GM20000 (cell line): ENCODE measurements at places on chromosomes 11 and 22.
A peak's percentile ranks its signal among the peaks of the same experiment; 100 is the strongest.

- DNase-seq, result no peak
Observed at GRCh38 chr11:83158965-83159901, 2.3 kb downstream of the PCF11 start.

DNA sequence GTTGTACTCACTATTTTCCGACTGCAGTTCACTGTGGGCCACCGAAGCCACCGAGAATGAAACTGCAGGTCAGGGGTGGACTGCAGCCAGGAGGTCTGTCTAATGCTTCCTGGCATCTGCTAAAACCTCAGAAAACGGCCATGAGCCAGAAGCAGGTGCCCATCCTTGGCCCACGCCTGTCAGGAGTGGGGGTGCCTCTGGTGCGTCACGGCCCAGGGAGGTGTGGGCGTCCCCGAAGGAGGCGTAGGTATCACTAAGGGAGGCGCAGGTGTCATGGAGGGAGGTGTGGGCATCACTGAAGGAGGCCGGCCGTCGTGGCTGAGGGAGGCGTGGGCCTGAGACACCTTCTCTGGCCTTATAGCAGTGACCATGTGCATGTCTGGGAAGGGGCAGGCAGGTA, 456.2 kb downstream of the TBC1D22A start:
- DNase-seq, result no peak

DNA sequence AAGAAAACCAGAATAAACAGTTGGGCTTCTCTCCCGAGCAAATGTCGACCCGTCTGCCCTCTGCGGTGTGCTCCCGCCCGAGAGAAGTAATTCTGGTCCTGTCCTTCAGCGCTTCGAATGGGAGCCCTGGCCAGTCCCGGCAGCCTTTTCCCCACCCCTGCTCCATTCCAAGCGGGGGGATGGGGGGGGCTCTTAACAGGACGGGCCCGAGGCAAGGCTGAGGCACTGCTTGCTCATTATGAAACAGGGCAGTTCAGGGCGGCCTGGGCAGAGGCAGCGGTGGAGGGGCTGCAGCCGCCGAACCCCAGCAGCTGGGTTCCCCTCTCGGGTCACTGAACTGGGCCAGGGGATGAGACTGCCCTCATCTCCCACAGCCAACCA, 9.1 kb downstream of the BACE1-AS start:
- no peak for DNase-seq

DNA sequence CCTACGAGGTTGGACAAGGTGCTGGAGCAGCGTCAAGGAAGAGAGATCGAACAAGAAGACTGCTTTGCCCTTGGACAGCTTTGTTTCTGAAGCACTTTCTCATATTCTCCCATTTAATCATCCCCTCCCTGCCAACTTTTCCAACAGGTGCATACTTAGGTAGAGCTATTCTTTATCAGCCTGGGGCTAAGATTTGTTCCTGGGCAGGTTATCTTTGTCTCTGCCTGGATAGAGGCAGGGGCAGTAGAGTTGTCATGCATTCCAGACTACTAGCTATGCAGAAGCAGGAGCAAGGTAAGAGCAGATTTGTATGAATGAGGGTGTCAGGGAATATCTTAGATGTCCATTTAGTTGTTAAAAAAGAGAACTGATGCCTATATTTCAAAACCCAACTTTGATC, 82.3 kb downstream of the PTPRJ start:
- DNase-seq, result no peak

GRCh38 chr22:27499121-27499520, 302.4 kb downstream of the MN1 start:
- no peak for DNase-seq

DNA sequence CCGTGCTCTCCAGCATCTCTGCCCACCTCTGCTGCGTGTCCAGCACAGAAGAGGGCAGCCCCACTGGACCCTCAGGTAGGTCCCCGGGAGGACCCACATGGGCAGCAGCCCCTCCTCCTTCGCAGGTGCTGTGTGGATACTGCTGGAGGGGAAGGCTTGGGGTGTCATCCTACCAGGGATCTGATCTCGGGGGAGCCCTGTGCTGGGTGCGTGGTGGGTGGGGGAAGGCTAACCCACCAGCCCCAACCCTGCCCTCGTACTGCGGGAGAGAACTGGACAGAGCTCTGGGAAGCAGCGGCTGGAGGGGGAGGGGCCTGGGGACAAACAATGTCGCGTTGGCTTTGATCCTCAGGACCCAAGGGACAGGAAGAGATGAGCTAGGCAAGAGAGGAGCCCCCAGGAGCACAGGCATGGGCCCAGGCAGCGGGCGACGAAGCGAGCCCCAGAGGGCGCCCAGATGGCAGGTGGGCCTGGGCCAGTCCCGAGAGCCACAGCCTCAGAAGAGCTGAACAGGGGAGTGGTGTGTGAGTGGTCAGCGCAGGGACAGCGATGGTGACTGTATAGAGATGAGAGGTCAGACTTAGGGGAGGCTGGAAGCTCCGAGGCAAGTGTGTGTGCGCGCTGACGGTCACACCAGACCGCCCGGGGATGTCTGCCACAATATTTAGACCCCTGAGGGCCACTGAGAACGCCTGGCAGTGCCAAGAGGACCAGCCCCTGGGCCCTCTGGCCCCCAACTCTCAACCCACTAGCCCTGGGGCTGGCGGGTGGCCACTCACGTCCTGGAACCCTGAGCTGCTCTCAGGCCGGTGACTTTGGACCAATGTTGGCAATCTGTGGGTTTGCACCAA, 1.4 kb upstream of the PIM3 start:
- no peak for DNase-seq

GRCh38 chr22:47237890-47238480, 475.5 kb downstream of the TBC1D22A start:
- no peak for DNase-seq

- no peak for DNase-seq
Observed at GRCh38 chr22:17951315-17951714, 73.0 kb downstream of the MICAL3 start.

- no peak for DNase-seq
Observed at GRCh38 chr11:85531191-85531897, 95.8 kb downstream of the DLG2 start.

DNA sequence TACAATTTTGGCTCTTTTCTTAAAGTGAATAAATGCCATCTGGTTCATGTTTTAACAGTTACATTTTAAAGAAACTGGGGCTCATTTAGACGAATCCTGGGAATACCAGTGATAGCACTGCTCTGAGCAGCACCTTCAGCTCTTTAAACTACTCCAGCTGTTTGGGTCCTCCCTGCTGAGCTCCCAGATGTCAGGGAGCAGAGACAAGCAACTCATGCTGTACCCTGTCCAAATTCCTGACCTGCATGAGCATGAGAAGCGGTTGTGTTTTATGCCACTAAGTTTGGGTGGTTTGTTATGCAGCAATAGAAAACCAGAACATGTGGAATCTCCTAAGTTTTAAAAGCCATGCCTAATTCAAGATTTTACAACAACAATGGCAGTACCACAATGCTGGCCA, 90.0 kb downstream of the FDX1 start:
- no peak for DNase-seq

DNA sequence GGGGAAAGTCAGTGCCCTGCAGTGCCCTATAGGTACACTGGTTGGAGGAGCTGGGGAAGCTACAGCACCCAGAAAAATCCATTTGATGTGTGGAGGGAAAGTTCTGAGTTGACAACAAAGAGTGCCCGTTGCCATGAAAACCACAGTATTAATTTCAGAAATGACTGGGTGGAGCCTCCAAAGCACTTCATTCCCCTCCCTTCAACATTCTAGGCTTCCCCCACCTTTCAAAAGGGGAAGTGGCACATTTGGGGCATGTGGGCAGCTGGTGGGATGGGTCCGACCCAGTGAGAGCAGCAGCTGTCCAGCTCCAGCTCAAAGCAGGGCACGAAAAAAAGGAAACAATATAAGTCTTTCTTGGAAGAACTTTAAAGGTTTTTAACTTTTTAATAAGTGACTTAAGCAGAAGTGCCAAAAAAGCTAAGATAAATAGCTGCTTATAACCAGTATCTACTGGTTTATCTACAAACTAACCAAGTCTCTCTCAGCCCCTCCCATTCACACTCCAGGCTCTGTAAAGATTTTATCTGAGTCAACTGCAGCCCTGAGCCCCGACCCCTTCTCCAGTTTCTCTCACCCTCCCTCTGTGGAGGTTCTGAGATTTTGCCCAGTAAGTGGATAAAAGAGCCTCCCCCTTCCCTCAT, 9.0 kb upstream of the AHNAK start:
- peak; percentile 62 for DNase-seq

DNA sequence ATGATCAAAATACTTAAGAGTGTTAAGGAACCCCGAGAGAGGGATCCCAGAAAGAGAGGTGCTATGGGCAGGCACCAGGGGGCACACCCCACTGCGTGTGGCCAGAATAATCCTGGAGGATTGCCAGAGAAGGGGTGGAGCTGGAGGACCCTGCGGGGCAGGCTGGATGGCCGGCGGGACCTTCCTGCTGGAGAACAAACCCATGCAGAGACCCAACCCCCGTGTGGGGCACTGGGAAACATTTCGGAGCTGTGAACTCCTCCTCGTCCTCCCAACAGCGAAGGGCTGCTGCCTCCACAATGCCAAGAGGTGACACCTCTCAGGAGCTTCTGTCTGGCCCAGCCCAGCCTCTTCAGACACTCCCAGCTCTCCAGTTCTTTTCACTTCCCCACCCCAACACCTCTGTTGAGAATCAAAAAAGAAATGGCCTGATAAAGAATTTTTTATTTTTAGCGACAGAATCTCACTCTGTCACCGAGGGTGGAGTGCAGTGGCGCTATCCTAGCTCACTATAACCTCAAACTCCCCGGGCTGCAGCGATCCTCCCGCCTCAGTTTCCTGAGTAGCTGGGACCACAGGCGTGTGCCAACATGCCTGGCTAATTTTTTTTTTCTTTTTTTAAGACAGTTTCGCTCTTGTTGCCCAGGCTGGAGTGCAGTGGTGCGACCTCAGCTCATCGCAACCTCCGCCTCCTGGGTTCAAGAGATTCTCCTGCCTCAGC, 25.6 kb downstream of the RHOD start:
- no peak for DNase-seq

- no peak for DNase-seq
Observed at GRCh38 chr22:46162771-46163556, 12.6 kb downstream of the PPARA start.

DNA sequence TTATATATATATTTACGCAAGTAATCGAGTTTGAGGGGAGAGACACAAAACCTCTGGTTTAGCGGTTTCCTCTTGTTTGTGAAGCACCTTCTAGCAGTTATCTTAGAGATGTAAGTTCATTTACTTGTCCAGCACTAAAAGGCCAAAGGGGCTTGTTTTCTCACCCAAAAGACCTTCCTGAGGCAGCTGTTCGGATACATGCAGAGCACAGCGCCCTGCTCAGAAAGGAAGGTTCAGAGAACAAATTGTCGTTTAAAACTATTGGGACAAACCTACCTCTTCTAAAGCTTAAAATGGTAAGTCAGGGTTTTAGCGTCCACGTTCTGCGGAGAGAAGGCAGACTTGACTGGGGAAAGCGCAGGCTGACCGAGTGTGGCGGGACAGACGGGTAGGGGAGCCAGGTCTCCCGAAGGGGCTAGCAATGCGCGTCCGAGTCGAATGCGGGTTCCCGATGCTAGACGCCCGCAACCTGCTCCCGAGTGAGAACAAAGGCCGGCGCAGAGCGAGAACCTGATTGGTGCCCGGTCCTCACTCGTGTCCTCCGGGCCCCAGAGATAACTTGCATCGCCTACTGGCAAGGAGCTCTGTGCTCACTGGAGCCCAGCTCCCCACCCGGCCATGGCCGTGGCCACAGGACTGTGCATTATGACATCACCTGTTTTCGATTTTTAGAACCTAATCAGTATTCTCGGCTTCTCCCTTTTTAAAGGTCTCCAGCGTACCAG, 1.0 kb upstream of the SESN3 start:
- peak; percentile 45 for DNase-seq

- no peak for DNase-seq
Observed at GRCh38 chr11:17988465-17988864, 24.4 kb downstream of the SERGEF start.

DNA sequence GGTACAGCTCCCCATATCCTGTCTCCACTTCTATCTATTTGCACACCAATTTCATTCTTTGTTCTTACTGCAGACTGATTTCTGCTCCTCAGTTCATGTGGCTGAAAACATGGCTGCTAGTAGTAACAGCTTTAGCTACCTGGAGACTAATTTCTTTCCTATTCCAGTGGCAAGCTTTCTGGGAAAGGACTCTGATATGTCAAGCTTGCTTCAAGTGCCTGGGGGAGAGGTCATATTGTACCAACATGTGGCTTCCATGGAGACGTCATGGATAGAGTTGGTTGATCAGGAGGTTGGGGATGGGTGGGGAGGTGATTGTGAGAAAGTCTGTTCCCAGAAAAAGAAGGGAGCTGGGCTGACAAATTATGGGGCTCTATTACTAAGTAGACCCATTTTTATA, 44.9 kb downstream of the ADM start:
- DNase-seq, result no peak

DNA sequence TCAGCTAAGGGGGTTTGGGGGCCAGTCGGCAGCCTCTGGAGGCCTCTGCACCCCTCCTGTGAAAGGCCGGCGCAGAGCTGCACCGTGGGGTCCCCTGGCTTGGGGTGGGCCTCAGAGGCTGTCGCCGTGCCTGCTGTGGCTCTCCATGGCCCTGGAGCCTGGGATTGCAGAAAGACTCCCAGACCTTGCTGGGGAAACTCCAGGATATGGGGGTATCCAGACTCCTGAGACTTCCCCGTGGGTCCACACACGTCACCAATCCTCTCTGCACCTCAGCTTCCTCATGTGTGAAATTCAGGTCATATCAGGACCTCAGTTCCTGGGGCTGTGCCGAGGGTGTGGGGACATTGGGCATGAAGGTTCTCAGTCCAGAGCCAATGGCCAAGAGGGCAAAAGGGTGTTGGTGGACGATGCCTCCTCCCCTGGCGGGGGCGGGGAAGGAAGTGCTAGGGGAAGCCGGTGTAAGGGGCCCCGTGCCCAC, 97.1 kb downstream of the KCNQ1 start:
- DNase-seq, result no peak

DNA sequence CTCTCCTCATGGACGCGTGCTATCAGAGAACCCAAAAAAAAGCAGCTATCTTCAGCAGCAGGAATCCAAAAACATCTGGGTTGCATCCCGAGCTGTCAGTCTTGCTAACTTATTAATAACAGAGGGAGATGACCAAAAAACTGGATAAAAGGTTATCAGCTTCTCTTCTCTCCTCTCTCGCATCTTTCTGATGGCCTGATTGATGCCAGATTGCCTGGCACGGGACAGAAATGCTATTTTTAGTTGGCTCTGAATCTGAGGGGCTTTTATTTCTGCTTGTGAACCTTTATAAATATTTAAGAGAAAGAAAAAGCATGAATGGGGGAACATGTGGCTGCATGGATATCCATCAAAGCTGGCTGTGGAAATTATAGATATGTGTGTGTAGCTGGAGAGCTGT, 230.3 kb downstream of the ETS1 start:
- DNase-seq, result no peak
